Lung microvascular endothelial cell (primary cell): ENCODE measurements at places on chromosomes 12 and 14. TPM values are rescaled to one million over a fixed set of nuclear protein-coding genes. Genes with fewer than 3 reads are reported as not detected.

- DNase-seq: peak; percentile 66
These were observed 158.4 kb downstream of the KLHL28 start for GRCh38 chr14:44803239-44803905.

EEF1AKMT3 gene
- total RNA-seq: 3.5 and 5.0 TPM in 2 replicates

SLC38A4 gene
- 1.1 and 1.6 TPM in 2 replicates for total RNA-seq

DNA sequence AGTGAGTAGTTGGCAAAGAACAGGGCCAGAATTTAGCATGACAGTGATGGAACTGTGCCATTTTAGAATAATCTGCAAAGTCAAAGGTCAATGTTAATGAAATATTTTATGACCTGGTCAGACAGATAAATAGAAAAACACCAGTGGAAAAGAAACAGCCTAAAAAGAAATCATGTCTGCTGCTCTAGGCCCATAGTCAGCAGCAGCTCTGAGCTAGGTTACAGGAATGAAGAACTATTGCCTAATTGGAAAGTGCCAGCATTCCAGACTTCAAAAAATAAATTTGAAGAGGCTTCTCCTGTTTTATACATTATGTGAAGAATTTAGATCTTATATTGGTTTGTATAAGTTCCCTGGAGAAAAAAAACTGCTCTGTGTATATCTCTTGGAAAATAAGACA lies 9.8 kb downstream of the NPC2 start:
- no peak for DNase-seq

- no peak for DNase-seq
These were observed 597 bp upstream of the DYNC1H1 start for GRCh38 chr14:101963656-101964296.

CCDC38 gene
- total RNA-seq: not detected in 2 replicates
